Hippocampal formation (tissue), 2 donors: ENCODE measurements at places on chromosomes 7 and 10.

GRCh38 chr10:26938578-26938977 lies 77.8 kb upstream of the ABI1 start:
- DNase-seq: no peak

DNA sequence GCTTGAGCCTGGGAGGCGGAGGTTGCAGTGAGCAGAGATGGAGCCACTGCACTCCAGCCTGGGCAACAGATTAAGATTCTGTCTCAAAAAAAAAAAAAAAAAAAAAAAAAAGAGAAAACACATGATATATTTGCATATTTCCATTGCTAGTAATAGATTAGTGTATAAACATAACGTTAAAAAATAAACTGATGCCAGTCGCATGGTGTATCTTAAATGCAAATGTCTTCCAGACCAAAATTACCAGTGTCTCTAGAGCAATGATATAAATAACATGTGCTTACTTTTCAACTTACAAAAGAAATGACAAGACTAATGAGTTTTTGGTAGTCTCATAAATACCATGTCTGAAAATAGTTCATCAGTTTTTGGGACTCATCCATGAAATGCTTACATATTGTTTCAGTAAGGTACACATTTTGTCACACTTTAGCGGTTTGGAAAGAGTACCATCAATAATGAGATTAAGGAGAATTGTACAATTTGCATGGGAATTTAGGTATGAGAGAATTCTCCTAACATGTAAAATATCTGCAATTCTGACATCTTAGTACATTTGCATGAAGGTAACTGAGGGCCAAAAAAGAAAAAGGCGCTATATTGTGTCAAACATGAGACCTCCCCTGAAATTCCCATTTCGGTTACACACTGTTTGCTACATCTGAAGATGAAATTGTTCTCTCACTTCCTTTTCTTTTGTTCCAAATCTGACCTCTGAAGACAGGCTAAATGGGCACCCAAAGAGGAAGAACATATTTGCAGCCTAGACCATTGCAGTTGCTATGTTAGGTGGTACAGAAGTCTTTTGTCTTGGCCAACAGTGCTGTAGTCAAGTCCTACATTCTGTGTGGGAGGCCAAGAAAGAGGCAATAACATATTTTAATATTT lies 51.5 kb upstream of the PIP4K2A start:
- no peak for DNase-seq

DNA sequence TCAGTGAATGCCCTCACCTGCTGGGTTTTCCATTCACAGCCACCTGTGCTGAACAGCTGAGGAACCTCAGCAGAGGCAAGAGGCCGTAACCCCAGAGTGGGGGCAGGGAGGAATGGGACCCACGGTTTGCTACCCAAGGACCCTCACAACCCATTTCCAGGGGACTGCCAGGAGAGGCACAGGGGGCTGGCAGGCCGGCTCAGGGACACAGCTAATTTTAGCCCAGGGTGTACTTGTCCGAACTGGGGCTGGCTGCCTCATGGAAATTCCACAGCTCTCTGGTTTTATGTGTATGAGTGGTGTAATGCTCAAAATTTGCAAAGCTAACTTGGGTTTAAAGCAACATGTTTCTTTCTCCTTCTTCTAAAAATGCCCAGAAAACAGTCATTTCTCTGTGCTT lies 42.2 kb downstream of the MINDY4 start:
- DNase-seq: no peak

GRCh38 chr7:131843898-131844331 lies 287.5 kb upstream of the PODXL start:
- no peak for DNase-seq

DNA sequence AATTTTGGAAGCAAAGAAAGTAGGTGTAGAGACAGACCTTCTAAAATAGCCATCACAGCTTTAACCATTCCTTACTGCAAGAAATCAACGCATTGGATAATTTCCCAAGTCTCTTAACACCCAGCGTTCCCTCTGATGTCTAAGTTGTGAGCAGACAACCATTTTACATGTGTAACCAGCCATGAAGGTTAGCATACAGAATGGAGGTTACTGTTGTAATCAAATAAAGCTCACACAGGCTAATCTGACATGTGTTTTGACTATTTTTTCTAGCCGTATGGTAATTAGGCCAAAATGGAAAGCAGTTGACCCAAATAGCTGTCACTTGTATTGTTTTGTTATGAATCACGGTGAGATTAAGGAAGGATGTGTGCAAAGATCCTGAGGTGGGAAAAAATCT lies 336.4 kb downstream of the RNLS start:
- DNase-seq: no peak

DNA sequence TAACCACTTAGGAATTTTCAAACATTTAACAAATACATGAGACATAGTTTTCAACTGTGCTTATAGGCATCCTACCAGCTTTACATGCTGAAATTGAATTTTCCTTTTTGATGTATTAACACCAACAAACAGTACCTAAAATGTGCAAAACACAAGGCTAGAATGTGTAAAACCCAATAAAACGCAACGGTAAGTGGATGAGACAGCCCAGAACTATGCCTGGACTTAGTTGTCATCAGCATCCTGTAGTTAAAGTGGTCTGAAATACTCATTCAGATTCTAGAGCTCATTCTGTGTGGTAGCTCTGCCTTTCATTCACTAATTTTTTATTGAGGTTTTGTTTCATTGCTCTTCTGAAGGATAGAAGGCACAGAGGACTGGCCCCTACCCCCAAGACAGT lies 137.1 kb downstream of the BMPER start:
- DNase-seq: no peak

GRCh38 chr10:4170181-4170580 lies 385.2 kb upstream of the KLF6 start:
- DNase-seq: no peak
